ENCODE measurements at places on chromosomes 2 and 18. TPM values are rescaled to one million over a fixed set of nuclear protein-coding genes. Genes with fewer than 3 reads are reported as not detected.

BAZ2B gene
- total RNA-seq, result 157 TPM

DLGAP1 gene
- 2.7 TPM for total RNA-seq

KCNJ3 gene
- not detected for total RNA-seq

GALR1 gene
- 0.10 TPM for total RNA-seq

AGXT gene
- not detected for total RNA-seq

PARD3B gene
- total RNA-seq, result 40.6 TPM

STRN gene
- total RNA-seq, result 17.3 TPM

MAPK4 gene
- total RNA-seq, result 10.9 TPM

GRCh38 chr18:54983041-54983686 is 23.9 kb upstream of the CCDC68 start:
- H3K27me3 ChIP-seq, result no peaks in the 10 kb centered on the region
- no peak overlapping the region for H3K27ac ChIP-seq
- H3K4me3 ChIP-seq, result no peak overlapping the region
- DNase-seq, result no peak
- no peaks in the 10 kb centered on the region for H3K4me1 ChIP-seq

- peaks cover 4% of the 10 kb centered on the region for H3K4me1 ChIP-seq
- H3K36me3 ChIP-seq, result no peaks in the 10 kb centered on the region
- H3K4me3 ChIP-seq, result no peak overlapping the region
- no peak overlapping the region for H3K27ac ChIP-seq
Observed at GRCh38 chr2:208179028-208179609, 10.7 kb downstream of the C2orf80 start.

GRCh38 chr18:79495591-79496071 is 99.9 kb downstream of the NFATC1 start:
- peaks cover 14% of the 10 kb centered on the region for H3K4me1 ChIP-seq
- H3K36me3 ChIP-seq, result no peaks in the 10 kb centered on the region
- no peak overlapping the region for H3K4me3 ChIP-seq
- no peaks in the 10 kb centered on the region for H3K27me3 ChIP-seq
- H3K27ac ChIP-seq, result no peak overlapping the region
- no peak for DNase-seq

- no peak overlapping the region for H3K4me3 ChIP-seq
- no peaks in the 10 kb centered on the region for H3K4me1 ChIP-seq
- DNase-seq, result no peak
- H3K36me3 ChIP-seq, result no peaks in the 10 kb centered on the region
- H3K27ac ChIP-seq, result no peak overlapping the region
Observed at GRCh38 chr2:49796266-49796665, 642.0 kb upstream of the FSHR start.

GRCh38 chr2:222878301-222878876 is 17.6 kb downstream of the ACSL3 start:
- H3K27me3 ChIP-seq, result no peaks in the 10 kb centered on the region
- H3K27ac ChIP-seq, result no peak overlapping the region
- H3K36me3 ChIP-seq, result no peaks in the 10 kb centered on the region
- DNase-seq, result no peak
- no peak overlapping the region for H3K4me3 ChIP-seq

DNA sequence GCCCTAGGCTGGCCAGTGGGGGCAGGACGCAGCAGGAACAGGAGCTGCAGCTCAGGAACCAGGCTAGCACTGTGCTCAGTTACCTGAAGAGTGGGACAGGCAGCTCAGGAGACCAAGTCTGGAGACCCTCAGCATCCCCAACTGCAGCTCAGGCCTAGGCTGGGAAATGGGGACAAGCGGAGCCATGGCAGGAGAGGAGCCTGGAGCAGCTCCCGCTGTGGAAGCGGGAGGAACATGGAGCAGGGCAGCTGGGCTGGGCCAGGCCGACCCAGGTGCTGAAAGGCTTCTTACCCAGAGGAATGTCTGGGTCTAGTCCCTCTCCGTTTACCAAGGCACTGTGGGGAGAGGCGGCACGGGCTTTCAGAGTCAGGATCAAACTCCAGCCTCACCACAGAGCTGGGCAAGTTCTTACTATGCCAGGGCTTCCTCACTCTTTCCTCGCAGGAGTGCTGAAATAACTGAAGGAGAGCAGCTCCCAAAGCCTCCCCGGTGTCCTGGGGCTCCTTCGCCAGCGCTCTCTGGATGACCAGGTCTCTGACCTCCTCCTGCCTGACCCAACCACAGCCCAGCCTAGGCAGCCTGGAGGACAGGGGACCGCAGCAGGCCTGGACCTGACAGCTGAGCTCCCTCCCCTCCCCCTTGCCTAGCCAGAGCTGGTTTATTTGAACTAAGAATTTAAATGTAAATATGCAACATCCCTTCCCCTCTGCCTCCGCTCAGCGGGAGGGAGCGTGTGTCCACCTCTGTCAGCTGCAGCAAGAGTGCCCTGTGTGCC is 247.8 kb upstream of the SIX2 start:
- no peaks in the 10 kb centered on the region for H3K36me3 ChIP-seq
- no peaks in the 10 kb centered on the region for H3K27me3 ChIP-seq
- no peak for DNase-seq
- no peak overlapping the region for H3K4me3 ChIP-seq

DNA sequence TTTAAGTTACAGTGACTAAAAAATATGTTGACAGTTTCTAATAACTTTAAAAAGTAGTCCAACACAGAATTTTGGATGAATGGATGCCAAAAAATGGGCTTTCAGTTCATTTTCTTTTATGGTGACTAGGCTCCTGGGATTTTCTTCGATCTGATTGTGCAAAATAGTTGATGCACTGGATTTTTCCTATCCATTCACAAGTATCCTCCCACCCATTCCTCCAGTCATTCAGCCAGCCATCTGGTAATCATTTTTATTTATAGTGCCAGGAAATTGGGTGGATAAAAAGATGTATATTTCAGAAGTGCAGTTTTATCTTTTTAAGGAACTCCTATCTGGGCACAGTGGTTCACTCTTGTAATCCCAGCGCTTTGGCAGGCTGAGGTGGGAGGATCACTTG is 175.1 kb downstream of the PTPRM start:
- DNase-seq, result no peak
- H3K4me1 ChIP-seq, result peaks cover 54% of the 10 kb centered on the region
- no peaks in the 10 kb centered on the region for H3K36me3 ChIP-seq
- H3K27me3 ChIP-seq, result no peaks in the 10 kb centered on the region

- H3K4me1 ChIP-seq, result no peaks in the 10 kb centered on the region
- no peak overlapping the region for H3K4me3 ChIP-seq
- H3K27me3 ChIP-seq, result no peaks in the 10 kb centered on the region
- H3K27ac ChIP-seq, result no peak overlapping the region
- no peak for DNase-seq
Observed at GRCh38 chr2:11187731-11188130, 32.5 kb downstream of the SLC66A3 start.

- DNase-seq, result no peak
- peak overlapping the region; percentile 66 for H3K27ac ChIP-seq
- H3K27me3 ChIP-seq, result no peaks in the 10 kb centered on the region
- peaks cover 6% of the 10 kb centered on the region for H3K4me1 ChIP-seq
Observed at GRCh38 chr18:54280220-54280569, 10.9 kb downstream of the POLI start.

GRCh38 chr2:122210065-122210464 is 454.6 kb downstream of the TSN start:
- no peaks in the 10 kb centered on the region for H3K27me3 ChIP-seq
- DNase-seq, result no peak
- no peak overlapping the region for H3K27ac ChIP-seq
- H3K36me3 ChIP-seq, result no peaks in the 10 kb centered on the region

- no peaks in the 10 kb centered on the region for H3K27me3 ChIP-seq
- no peaks in the 10 kb centered on the region for H3K4me1 ChIP-seq
- no peak overlapping the region for H3K27ac ChIP-seq
- H3K36me3 ChIP-seq, result no peaks in the 10 kb centered on the region
- H3K4me3 ChIP-seq, result no peak overlapping the region
Observed at GRCh38 chr2:137262594-137262993, 497.2 kb downstream of the THSD7B start.

DNA sequence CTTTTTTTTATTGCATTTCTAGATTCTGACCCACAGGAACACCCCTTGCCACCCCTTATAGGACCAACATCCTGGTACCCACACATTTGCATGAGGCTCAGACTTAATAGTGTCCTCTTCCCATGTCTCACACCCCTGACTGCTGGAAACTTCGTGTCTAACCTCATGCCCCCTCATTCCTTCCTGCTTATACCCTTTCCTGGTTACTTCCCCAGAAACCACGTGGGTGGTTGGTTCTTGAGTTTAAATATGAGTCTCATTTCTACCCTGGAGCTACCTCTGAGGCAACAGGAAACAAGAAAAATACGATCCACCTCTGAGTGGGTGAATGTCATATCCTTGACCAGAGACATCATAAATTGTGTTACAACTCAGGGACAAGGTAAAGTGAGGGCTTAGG is 1.6 kb downstream of the TNP1 start:
- H3K27ac ChIP-seq, result no peak overlapping the region
- H3K27me3 ChIP-seq, result no peaks in the 10 kb centered on the region
- no peaks in the 10 kb centered on the region for H3K36me3 ChIP-seq
- no peak for DNase-seq
- no peak overlapping the region for H3K4me3 ChIP-seq
- H3K4me1 ChIP-seq, result peaks cover 9% of the 10 kb centered on the region

Data from thyroid gland (tissue), 4 donors.